ENCODE measurements at places on chromosomes 2 and 18.

DNA sequence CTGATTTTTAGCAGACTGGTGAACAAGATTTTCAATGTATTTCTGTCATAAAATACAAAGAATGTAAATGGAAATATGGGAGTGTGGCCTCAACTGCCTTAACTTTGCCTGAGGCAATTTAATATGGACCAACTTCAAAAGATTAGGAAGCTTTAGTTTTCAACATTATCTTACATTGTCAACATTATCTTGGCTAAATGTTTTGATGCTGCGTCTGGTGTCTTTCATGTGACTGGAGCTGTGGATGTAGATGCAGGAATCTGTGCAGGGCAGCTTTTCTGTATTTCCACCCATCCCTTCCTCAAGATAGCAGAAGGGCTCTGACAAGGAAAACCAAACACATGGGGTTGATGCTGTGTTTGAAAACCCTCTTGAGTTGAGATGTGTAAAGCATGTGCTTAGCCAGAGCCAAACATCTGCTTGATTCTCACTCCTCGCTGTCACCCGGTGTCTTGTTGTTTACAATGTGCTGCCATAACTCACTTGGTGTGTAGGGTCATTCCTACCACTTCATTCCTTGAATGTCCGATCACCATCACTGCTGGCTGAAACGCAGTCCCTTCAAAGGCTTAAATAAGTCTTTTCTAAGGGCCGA is 33.0 kb downstream of the COPS8 start:
- no peak for DNase-seq

DNA sequence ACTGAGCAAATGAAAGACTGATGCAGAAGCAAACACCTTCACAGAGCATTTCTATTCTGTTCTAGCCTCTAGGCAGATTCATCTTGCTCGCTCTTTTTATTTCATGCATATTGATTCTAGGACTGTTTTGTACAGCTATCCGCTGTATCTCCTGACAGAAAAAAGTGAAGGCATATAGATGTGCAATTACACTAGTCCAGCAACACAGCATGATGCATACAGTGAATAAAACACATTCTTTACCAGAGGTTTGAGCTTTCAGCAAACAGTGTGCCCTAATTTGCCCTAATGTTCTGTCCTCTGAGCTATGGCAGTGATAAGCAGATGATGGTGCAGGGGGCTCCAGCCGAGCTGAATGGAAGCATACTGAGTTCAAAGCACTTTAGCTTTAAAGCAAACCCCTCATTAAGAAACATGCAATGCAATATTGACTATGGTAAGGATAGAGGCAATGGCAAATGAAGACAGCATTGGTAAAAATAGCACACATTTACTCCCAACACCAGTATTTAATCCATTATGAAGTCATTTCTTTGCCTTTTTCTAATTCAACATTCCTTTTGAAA is 141.2 kb upstream of the RGPD4 start:
- DNase-seq: no peak

- peak; percentile 15 for DNase-seq
These were observed 1208.6 kb upstream of the ZEB2 start for GRCh38 chr2:145728511-145728910.

- DNase-seq: peak; percentile 59
These were observed at the start of the genes COL4A3 and COL4A4 for GRCh38 chr2:227163998-227164762. COL4A3 (plus strand) TSS chr2:227164624; CDS start chr2:227164727, 103 bp downstream. COL4A4 (minus strand) TSS chr2:227164205; CDS start chr2:227147483, 16,722 bp downstream.

GRCh38 chr2:239966853-239967552 is 58.1 kb downstream of the NDUFA10 start:
- DNase-seq: no peak

DNA sequence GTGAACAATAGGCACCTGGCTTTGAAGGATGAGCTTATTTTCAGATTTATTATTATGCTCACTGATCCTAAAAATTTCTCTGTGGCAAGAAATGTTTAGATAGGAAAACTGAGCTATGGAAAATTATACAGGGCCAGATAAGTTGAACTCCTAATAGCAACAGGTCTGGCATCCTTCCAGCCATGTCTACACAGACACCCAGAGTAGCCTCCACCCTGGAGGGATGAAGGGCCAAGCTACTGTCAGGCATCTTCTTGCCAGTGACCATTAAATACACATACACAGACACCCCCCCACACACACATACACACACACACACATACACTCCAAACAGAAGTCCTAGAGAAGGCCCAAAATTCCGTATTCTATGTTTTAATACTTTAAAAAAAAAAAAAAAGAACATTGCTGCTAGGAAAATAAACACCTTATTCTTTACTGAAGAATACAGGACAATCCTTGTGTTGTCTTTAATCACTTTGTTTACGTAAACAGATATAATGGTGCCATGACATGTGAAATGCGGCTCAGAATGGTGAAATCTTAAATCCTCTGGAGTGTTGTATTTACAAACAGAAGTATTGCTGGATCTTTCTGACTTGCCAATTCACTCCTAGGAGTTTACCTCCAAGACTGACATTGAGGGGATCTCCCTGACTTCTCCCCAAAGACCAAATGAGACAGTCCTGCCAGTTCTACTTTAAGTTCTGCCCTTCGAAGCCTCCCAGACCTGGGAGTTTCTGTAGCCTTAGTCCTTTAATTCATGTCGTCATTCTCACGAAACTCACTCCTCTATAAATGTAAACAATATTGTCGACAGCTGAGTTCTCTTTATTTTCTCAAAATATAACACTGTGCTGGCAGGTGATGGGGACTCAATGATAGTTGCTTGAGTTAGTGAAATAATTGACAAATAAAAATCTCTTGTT is 163.1 kb downstream of the ANTXR1 start:
- DNase-seq: peak; percentile 33

DNA sequence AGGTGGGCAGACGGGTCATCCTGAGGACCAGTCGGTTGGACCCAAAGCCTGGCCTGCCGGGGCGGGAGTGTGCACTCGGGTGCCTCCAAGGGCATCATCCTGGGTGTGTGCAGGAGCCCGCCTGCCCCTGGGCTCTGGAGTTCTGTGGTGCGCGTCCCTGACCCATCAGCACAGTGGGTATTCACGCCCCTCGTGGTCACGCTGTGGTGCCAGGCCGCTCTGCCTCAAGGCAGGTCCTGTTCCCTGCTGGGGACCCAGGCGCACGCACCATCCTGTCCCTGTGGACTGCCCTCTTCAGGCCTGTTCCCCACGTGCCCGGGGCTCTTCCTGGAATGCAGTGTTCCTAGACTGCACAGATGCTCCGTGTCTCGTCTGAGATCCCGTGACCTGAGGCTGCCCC is 14.3 kb upstream of the D2HGDH start:
- no peak for DNase-seq

- DNase-seq: no peak
These were observed 247.7 kb downstream of the SOCS6 start for GRCh38 chr18:70536370-70537062.

- no peak for DNase-seq
These were observed 45.0 kb downstream of the LAMA1 start for GRCh38 chr18:7072593-7072992.

DNA sequence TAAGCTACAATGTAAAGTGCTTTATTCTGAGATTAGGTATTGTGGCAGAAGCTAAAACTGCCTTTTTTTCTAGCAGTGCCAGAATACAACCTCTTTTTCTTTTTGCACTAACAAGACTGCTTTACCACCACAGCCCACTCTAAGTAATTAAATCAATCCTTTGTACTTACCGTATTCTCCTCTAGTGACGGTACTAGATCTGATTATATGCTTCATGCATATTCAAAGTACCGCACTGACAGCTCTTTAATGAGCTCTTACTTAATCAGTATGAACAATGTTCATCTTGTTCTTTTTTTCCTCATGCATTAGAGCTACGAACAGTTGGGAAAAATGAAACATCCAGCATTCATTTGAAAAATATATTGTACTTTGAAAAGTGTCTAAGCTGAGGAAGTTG is 16.1 kb upstream of the OTX1 start:
- no peak for DNase-seq

DNA sequence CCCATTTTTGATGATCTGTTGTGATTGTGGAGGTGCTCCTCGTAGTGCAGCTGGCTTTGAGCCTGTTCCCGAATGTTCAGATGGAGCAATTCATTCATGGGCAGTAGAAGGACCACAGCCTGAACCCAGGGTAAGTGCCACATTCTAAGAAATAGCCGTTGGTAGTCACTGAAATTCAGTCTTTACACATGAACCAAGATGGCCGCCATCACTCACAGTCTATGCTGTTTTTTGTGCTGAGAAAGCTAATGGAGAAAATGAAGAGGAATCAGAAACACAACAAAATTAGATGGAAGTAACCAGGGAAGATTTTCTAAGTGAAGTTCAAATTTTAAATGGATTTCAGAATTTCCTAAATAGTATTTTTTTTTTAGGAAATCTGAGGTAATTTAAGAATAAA is 25.5 kb downstream of the DSG1 start:
- no peak for DNase-seq

- peak; percentile 24 for DNase-seq
These were observed 42.8 kb upstream of the CYTIP start for GRCh38 chr2:157486596-157487270.

DNA sequence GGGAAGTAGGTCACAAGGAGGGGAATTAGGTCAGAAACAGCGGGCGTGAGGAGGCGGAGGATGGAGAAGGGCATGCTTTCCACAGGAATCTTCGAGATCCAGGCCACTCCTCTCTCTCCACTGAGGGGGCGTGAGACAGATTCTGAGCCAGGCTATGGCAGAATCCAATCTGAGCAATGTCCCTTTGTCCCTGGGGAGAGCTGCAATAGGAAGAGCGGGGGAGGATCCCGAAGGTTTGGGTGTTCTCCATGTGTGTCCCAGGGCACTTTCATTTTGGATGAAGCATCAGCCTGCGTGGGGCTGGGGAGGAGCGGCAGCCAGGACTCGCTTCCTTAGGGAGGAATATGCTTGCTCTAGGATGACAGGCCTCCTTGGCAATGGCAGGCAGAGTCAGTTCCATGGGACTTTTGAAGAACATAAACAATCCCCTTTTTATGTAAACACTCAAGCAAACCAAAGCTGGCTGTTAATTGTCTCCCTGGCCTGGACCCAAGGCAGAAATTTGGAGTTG is 84.0 kb downstream of the LIPG start:
- DNase-seq: peak; percentile 6

- DNase-seq: no peak
These were observed 3.7 kb downstream of the MTX2 start for GRCh38 chr2:176272870-176273459.

GRCh38 chr2:29990129-29990528 is 68.7 kb upstream of the ALK start:
- no peak for DNase-seq

GRCh38 chr18:35418610-35419009 is 41.5 kb upstream of the ZNF396 start:
- DNase-seq: no peak

- DNase-seq: peak; percentile 74
These were observed 48.4 kb upstream of the CYTIP start for GRCh38 chr2:157492189-157492773.

DNA sequence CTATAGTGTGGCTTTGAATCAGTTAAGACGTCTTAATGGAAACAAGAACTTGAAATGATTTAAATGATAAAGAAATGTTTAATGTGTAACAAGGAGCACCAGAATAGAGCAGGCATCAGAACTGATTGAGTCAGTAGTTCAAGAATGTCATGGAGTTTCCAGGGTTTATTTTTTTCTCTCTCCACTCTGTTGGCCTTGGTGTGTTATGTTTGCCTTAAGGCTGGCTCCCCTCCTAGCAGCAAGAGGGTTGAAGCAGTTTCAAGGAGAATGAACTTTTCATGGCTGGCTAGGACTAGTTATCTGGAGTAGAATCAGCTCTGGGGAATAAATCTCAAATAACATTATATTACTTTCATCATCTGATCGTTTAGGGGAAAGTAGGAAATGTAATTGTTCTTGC is 13.4 kb upstream of the GLS start:
- peak; percentile 87 for DNase-seq

GRCh38 chr2:70717431-70718038 is 50.5 kb downstream of the ADD2 start:
- DNase-seq: no peak

- DNase-seq: no peak
These were observed 70.2 kb upstream of the FSHR start for GRCh38 chr2:49224426-49225010.

DNA sequence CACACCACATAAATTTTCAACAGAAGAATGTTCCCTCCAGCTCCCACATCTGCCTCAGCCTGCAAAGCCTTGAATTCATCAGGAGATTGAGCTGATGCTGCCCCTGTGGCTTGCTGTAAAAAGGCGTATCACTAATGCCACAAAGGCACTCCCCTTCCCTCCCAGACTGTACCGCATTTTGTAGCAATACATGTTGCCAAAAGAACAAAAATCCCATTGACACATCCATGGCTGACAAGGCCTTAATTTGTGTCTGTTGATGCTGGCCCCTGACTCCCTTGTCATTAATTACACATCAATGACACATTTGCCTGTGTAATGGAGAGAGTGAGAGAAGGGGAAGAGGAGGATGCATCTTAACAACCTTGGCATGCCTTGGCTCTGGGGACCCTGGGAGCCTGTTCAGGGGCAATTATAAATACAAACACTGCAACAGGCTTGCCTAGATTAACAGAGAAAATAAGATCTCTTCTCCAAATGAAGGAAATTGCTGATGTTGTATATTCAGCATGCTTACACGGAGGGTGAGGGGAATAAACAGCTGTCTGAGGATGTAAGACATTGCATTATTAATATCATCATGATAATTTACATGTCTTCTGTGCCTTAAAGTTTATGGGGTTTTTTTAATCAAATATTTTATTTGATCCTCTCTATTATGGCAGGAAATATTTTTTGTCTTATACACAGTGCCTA is 264.0 kb downstream of the SUCLG1 start:
- DNase-seq: no peak

GRCh38 chr2:129894616-129895015 is 84.8 kb upstream of the RAB6C start:
- no peak for DNase-seq

DNA sequence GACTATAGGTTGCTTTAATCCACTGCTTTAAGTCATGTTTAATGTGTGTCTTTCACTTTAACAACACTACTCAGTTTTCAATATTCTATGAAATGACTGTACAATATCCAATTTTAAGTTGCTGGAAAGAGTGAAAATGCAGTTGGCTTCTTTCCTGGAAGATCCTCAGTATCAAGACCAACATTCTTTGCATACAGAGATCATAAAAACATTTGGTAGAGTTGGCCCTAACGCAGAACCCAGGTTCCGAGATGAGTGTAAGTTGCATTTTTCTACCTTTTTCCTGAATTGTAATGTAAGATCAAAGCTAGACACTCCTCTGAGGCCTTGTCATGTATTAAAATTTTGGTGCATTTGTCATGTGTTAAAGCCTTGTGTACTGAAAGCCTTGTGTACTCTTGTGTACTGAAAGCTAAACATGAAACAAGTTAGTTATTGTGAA is 42.9 kb upstream of the TNFRSF11A start:
- DNase-seq: peak; percentile 62

- no peak for DNase-seq
These were observed 477.5 kb upstream of the MEIS1 start for GRCh38 chr2:65957454-65957853.

- DNase-seq: no peak
These were observed 14.7 kb downstream of the CAPN10 start for GRCh38 chr2:240601061-240601830.

All from adipocyte (in vitro differentiated cells).